ENCODE measurements at places on chromosomes 7 and 10. TPM values are rescaled to one million over a fixed set of nuclear protein-coding genes. Genes with fewer than 3 reads are reported as not detected.

The CPA2 gene
- not detected for polyA plus RNA-seq

DNA sequence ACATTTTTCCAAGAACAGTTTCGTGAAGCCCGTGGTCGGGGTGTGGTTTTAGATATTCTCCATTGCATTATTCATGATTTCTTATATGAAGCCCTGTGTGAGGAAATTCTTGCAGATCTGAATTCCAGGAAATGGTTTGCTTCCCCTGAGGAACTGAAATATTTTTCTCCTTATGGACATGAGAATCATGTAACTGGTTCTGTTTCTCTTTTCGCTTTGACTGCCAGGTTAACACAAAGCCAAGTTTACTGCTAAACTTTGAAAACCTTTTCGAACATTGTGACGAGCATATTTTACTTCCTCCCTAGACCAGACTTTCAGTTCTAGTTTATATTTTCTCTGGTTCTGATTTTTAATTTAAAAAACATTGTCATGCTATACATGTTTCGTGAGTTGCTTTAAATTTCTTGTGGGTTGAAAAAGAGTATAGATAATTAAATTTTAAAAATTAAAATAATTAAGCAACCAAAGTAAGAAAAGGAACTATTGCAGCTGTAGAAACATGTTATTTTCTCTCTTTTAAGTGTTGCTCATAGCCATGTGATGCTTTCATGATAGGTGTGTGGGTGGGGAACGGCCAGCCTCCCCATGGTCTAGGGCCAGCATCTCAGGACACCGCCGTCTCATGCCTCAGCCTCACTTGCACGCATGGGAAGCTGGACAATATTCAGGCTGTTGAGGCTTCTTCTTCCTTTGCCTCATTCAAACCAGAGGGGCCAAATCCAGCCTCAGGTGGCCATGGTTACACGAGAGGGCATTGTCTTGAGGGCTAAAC, 97.1 kb downstream of the CREB5 start:
- no peak for DNase-seq

GRCh38 chr10:131206111-131206995, 105.2 kb downstream of the TCERG1L start:
- DNase-seq: no peak

DNA sequence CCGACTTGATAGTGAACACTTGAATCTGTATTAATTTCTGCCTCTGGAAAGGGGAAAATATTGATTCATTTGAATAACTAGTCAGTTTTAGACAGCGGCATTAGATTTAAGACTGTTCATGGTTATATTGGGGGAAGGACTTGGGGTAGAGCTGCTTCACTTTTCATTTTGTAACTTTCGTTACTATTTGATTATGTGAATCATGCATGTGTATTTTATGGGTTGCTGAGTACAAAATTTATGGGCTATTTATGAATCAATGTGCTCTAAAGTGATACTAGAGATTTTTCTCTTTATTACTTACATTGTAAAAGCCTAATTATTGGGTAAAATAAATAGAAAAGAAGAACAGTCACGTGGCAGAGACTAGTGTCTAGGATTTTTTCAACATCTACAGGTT, 4.9 kb downstream of the GLUD1 start:
- no peak for DNase-seq
